Stimulated activated CD8-positive, alpha-beta memory T cell treated with anti-CD3 and anti-CD28 coated beads, Interleukin-15, amount 100 ng/mL, for 48 hours (primary cell): ENCODE measurements at places on chromosomes 1 and 21.

GRCh38 chr1:55155522-55155921, 59.6 kb downstream of the USP24 start:
- no peak for DNase-seq

DNA sequence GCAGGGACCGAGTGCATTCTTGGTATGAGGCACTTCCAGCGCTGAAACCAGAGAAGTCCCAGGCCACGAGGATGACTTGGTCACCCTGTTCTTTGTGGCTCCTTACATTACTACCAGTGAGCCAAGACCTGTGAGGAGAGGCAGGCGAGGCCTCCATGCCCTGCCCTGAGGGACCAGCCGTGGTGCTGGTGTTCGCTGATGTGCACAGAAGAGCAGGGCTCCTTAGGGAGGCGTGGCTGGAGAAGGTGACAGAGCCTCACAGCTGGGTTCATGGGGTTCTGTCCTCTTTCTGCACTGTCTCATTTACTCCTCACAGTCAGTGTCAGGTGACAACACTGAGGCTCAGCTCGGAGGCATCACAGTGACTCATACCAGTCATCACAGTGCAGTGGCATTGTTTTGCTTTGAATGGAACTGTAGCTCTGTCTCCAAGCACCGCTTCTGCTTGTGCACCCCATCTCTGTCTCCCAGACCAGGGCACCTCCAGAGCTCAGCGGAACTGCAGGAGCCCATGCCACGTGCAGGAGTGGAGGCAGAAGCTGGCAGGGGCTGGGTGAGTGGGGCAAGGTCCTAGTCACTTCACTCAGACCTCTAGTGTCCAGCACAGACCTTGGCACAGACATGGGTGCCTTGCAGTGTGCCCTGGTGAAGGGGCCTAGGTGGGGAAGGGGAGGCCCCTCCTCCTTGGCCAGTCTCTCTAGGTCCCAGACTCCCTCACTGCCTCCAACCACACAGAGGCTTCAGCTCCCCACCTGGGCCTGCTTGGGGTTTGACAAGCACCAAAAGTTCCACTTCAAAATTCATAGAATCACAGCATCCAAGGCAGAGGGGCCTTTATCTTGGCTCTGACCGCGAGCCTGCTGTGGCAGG, 310.9 kb downstream of the MATN1 start:
- no peak for DNase-seq

- DNase-seq = no peak
Measured at GRCh38 chr1:30904962-30905335, 3.6 kb downstream of the SDC3 start.

DNA sequence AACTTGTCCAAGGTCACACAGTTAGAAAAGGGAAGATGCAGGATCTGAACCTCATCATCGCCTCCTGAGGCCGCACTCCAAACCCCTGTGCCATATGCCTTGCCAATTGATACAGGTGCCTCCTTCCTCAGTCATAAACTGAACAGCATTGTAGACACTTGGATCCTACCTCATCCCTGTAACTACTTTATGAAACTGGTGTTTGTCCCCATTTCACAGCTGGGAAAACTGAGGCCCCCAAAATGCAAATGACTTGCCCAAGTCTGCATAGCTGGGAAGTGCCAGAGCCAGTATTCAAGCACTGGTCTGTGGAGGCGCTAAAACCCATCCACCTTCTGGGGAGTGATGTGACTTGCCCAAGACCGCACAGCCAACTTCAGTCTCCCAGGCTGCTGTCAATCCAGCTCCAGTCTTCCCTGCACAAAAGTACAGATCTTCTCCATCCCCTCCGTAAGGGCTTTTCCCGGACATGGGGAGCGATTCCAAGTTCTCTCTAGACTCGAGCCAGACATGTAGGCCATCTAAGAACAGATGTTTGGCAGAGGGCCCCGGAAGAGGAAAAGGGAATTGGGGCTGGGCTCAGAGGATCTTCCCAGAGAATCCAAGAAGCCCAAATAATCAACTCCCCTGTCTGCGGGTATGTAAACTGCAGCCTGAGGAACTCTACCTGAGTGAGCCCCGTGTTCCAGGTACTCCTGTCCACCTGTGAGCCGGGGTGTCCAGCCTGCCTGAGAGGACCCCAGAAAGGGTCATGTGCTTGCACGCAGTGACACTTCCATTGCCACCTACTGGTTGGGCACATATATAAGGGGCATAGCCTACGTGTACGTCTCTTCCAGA, 60.5 kb downstream of the SYT2 start:
- no peak for DNase-seq

GRCh38 chr1:225845571-225846259, 35.8 kb downstream of the EPHX1 start:
- DNase-seq = no peak

GRCh38 chr1:43836267-43836951, 97.2 kb upstream of the ARTN start:
- peak; percentile 76 for DNase-seq

DNA sequence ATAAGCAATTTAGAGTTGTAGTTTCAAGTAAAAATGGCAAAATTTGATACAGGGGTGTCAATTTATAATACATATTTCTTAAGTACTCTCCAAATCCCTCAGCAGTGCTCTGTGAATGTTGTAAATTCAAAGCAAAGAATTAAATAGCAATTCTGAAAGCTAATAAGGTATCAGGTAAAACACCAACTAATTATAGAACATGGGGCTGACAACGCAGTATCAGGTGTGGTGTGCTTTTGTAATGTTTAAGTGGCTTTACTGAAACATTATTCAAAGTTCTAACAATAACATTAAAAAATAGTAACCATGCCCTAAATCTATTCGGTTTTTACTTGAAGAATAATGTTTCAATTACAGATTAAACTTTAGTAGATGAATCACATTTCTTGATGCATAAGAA, 1271.2 kb upstream of the ADGRL2 start:
- no peak for DNase-seq

GRCh38 chr1:145990249-145990855, 6.0 kb downstream of the TXNIP start:
- DNase-seq = no peak

GRCh38 chr1:198201956-198202784, 45.4 kb downstream of the NEK7 start:
- peak; percentile 49 for DNase-seq

GRCh38 chr1:77434967-77435366, 153.1 kb downstream of the AK5 start:
- no peak for DNase-seq

DNA sequence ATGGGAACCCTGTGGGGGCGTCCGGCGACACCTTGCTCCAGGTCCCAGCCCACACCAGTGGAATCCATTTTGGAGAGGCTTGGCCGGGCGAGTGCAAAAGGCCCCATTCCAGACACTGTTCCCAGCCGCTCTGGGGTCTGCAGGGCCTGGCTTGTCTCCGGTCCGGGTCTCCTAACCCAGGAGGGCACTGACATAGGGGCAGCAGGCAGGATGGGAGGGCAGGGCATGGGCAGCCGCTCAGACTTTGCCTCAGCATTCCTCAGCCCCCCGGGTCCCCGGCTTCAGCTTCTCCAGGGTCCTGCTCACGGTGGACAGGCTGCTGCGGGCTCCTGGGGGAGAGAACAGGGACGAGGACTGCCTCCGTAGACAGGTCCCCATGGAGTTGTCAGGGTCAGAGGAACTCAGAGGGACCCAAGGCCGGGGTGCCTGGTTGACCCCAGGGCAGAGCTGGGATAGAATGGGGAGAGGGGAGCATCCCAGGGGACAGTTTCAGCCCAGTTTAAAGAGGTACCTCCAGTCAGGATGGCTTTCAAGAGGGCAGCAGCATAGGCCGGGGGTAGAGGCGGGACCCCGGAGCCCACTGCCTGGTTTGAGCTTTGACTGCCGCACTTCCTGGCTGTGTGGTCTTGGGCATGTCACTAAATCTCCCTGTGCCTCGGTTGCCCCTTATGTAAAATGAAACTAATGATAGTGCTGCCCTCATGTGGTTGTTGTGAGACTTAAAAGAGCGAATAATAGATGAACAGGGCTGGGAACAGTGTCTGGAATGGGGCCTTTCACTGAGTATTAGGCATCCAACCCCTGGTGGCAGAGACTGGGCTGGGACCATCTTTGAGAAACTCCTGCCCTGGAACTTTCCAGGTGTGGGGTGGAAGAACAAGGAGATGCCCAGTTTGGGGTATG, 3.7 kb downstream of the KNCN start:
- no peak for DNase-seq

DNA sequence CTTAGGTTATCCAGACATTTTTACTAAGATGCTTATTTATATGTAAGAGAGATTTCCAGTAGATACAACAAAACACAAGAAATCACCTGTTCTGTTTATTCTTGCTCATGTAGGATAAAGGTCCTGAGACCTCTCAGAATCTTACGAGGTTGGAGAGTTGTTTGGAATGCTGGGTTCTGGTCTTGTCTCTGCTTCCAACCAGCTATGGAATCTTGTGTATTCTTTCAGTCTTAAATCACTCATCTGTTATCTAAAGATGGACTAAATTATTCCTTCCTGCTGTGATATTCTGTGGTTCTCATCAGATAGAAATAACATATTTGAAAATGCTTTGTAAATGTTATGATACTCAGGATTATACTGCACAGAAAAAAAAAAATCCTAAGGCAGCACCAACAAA, 21.3 kb downstream of the GNAT2 start:
- no peak for DNase-seq

- DNase-seq = peak; percentile 3
Measured at GRCh38 chr1:58783090-58783992, 506 bp downstream of the JUN start.

DNA sequence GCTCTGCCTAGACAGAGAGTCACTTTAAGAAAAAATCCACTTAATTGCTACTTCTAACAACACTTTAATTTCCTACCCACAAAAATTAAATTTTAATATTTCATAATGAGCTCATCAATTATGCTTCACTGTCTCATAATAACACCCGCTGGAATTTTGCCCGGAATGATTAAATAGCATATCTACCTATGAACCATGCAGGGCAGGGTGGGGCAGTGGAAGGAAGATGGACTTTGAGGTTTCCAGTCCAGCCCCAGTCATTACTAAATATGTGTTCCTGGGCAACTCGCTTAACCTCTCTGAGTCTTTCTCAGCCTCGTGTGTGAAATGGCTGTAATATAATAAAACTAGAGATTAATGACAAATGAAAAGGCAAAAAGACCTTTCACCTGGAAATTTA, 32.8 kb upstream of the SLC45A1 start:
- DNase-seq = no peak

DNA sequence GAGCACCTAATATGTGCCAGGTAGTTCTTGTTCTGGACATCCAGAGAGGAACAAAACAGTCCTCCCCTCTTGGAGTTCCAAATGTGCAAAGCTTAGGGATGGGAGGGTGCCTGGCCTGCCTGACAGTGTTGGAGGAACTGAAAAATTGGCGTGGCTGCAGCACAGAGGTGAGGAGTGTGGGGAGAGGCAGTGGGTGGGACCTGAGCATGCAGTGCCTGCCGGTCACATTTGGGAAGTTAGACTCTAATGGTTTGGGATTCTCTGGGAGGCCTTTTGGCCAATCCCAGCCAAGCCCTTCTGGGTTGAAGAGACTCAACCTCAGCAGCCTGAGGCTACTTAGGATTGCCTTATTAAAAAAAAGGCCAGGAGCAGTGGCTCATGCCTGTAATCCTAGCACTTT, 2.3 kb upstream of the TCEA3 start:
- DNase-seq = no peak

DNA sequence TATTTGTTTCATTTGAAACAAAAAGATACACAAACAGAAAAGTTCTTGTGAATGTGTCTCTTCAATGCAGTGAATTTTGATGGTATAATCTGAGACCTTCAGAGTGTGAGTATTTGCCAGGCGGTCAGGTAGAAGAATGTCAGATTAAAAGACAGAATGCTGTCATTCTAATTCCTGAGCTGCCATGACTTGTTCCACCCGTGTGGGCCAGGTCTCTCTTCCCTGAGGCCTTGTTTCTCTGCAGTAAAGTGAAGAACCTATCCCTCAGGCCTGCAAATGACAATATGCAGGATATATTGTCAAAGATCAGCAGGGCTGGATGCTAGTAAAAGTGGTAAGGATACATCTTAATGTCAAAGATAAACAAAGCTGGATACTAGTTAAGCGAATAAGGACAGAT, 111.4 kb downstream of the ZP4 start:
- no peak for DNase-seq

DNA sequence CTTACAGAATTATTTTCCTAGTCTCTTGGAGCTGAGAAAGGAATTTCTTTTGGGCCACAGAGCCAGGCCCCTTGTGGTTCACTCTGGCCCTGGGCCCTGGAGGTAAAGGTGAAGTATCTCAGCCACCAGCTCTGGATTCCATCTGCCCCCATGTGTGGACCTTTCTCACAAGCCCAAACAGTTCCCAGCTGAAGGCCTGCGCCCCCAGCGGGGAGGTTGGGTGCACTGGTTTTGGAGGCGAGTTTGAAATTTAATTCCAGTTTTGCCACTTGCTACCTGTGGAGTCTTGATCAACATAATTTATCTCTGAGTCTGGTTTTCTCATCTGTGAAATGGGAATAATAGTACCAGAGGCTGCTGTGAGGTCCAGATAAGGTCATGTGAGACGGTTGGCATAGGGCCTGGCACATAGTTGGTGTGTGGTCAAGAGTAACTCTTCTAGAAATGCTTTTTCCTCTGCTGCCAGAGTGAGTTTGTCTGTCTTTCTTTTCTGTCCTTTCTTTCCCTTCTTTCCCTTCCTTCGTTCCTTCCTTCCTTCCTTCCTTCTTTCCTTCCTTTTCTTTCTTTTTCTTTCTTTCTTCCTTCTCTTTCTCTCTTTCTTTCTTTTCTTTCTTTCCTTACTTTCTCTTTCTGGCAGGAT, 6.1 kb downstream of the AGTRAP start:
- no peak for DNase-seq

DNA sequence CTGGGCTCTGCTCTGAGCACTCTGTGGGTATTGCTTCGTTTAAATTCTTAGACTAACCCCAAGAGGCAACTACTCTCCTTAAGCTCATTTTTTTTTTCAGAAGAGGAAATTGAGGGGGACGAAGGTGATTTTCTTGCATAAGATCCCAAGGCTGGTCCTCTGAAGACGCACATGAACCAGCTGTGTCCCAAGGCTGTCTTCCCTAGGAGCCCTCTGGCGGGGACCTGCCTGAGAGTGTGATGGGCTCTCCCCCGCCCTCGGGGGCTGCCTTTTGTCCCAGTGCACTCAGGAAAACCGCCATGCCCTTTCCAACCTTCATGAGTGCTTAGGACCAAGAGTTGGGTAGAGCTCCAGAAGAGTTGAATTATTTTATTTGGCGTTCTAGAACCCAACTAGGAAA, 21.7 kb downstream of the UMODL1 start:
- DNase-seq = no peak

- no peak for DNase-seq
Measured at GRCh38 chr1:59265622-59266021, 31.3 kb upstream of the FGGY start.

GRCh38 chr1:201089596-201089995, 22.6 kb downstream of the CACNA1S start:
- no peak for DNase-seq

DNA sequence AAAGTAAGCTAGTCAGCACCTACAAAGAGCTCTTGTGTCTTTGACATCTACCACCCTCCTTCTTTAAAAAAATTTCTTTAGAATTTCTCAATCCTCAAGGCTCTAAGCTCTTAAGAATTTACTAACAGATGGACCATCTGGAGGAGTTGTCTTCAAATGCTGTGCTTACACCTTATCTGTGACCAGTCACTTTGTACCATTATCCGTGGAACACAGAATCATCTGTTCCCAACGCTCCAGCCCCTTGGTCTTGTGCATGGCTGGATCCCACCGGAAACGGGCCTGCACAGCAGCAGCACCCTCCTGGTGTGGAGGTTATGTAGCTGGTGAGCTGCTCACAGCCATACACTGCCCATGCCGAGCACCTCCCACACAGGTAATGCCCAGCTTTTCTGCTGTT, 89.0 kb downstream of the TBX19 start:
- DNase-seq = no peak
